B cell (primary cell): ENCODE measurements at places on chromosomes 11 and 22. TPM values are rescaled to one million over a fixed set of nuclear protein-coding genes. Genes with fewer than 3 reads are reported as not detected.

DNA sequence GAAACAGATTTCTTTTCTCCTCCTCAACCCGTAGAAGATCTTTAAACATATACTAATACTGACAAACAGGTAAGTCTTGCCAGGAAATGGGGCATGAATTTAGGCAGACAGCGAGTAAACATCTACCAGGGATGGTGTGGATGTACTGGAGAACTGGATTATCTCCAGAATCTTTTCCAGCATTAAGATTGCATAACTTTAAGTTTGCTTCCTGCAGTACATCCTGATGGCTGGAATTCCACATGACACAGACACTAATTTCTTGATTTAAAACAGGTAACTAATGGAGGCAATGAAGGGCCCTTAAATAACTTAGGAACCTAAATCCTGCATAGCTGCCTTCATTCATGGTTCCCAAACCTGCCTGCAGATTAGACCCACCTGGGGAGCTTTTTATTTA, 40.7 kb downstream of the JHY start:
- DNase-seq = no peak

DNA sequence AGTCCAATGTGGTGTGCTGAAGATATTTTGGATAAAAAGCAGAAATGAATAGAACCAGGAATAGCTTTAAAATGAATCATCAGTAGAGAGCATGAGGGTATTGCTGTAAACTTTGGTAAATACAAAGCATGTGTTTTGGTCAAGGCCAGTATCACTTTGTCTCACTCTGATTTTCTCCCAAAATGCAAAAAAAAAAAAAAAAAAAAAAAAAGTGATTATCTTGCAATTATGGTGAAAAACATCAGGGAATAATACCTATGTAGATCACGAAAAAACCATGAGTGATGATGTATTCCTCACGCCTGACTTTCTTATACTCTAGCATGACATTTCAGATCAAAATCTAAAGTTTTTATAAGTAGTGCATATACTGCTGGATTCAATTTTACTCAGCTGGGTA, 897.9 kb upstream of the FAT3 start:
- no peak for DNase-seq

The MRGPRX4 gene
- 0.12 TPM in 1 of 2 replicates, not detected in the other for polyA plus RNA-seq

- DNase-seq = no peak
These were observed 31.1 kb downstream of the UQCR10 start for GRCh38 chr22:29798318-29798717.

- no peak for DNase-seq
These were observed 69.1 kb downstream of the C11orf87 start for GRCh38 chr11:109490953-109491635.

GRCh38 chr11:117316197-117316961, at the start of gene BACE1:
Gene BACE1 (minus strand): TSS chr11:117316256. CDS start chr11:117315795, 461 bp downstream.
- peak; percentile 10 for DNase-seq

GRCh38 chr11:32883421-32883820, 9.2 kb upstream of the QSER1 start:
- no peak for DNase-seq

The FXYD2 gene
- 0.43 and 0.61 TPM in 2 replicates for polyA plus RNA-seq

The C11orf16 gene
- not detected in 2 replicates for polyA plus RNA-seq

DNA sequence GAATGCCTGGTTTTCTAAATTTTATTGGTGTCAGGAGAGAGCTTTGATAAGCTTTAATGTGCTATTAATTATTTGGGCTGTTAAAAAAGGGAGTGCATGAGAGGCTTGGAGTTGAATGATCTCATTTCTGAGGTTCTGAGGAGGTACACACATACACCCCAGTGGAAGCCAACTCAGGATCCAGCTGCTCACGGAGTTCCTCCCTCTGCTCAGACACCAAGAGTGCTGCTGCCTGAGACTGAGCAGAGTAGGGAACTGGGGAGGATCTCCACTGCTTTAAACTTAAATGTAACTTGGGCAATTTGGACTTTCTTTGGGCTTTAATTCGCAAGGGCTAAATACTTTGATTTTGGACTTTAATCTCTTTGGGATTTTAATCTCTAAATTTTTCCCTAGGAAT, 414.4 kb upstream of the CADM1 start:
- no peak for DNase-seq

DNA sequence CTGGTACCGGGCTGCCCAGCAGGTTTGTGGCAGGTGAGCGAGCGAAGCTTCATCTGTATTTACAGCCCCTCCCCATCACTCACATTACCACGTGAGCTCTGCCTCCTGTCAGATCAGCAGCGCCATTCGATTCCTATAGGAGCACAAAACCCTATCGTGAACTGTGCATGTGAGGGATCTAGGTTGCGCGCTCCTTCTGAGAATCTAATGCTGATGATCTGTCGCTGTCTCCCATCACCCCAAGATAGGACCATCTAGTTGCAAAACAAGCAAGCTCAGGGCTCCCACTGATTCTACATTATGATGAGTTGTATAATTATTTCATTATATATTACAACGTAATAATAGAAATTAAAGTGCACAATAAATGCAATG, 15.8 kb upstream of the VSIG10L2 start:
- DNase-seq = no peak

GRCh38 chr11:37605229-37605628, 1007.2 kb upstream of the RAG2 start:
- no peak for DNase-seq

The CHEK1 gene
- polyA plus RNA-seq = 0.81 and 3.3 TPM in 2 replicates

The OR8G1 gene
- polyA plus RNA-seq = not detected in 2 replicates

- DNase-seq = peak; percentile 66
These were observed 81.9 kb downstream of the LRRC32 start for GRCh38 chr11:76588455-76589325.

GRCh38 chr11:7905549-7905948, 25.5 kb downstream of the OR10A6 start:
- DNase-seq = no peak

- DNase-seq = no peak
These were observed 17.4 kb downstream of the SUSD2 start for GRCh38 chr22:24198682-24199052.

The TMEM151A gene
- polyA plus RNA-seq = 1.1 and 1.5 TPM in 2 replicates

The TM7SF2 gene
- 22.8 and 23.9 TPM in 2 replicates for polyA plus RNA-seq

DNA sequence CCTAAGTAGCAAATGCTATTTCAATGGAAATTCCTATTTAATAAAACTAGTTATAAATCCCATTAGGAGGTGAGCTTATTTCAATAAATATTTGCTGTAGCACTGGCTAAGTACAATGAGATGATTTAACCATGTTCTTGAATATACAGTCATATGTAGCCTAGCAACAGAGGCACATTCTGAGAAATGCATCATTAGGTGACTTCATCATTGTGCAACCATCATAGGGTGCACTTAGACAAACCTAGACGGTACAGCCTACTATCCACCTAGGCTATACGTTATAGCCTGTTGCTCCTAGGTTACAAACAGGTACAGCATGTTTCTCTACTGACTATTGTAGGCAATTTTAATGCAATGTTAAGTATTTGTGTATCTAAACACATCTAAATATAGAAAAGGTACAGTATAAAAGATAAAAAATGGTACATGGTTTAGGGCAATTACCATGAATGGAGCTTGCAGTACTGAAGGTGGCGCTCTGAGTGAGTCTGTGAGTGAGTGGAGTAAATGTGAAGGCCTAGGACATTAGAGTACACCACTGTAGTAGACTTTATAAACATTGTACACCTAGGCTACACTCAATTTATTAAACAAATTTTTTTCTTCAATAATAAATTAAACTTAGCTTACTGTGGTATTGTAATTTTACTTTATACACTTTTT, 350.1 kb downstream of the CASP12 start:
- no peak for DNase-seq

The ACR gene
- not detected in 2 replicates for polyA plus RNA-seq

The CRY2 gene
- polyA plus RNA-seq = 20.4 and 22.0 TPM in 2 replicates

The FBLN1 gene
- polyA plus RNA-seq = not detected in 2 replicates

DNA sequence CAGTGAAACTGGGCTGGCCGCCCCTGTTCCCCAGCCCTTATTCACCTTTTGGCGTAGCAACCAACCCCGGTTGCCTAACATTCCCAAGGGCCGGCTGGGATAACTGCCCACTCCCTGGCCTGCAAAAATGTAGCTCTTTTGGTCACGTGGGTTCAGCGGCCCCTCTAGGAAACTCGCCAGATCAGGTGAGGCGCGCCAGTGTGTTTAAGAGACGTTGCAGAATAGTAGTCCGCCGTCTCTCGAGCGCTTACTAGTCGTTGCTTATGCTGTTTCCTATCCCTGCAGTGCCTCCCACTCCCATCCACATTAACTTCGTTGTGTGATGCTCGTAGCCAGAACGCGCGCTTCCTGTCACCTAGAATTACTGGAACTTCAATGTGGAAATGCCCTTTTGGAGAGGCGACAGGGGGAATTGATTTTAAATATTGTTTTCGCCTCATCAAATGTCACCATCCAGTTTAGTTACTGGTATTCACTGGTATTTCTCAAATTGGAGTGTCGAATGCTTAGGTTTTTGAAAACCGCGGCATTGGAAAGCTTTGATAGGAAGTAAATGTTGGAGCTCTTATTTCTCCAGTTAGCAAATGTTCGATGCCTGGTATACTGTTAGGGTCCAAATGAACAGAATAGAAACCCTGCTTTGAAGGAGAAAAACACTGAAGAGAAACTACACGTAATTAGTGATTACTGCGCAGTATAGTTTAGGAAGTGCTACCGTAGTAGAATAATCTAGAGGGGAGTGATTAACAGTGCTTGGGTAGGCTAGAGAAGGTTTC, 823 bp downstream of the CEP57 start:
- DNase-seq = no peak

- DNase-seq = no peak
These were observed 379.1 kb downstream of the MN1 start for GRCh38 chr22:27422442-27422841.

GRCh38 chr22:25137577-25138525, 61.8 kb upstream of the CRYBB3 start:
- DNase-seq = no peak

GRCh38 chr11:7543302-7543701, 29.5 kb downstream of the PPFIBP2 start:
- DNase-seq = no peak

The POU2AF3 gene
- 0.48 and 0.51 TPM in 2 replicates for polyA plus RNA-seq

The TEX12 gene
- polyA plus RNA-seq = 0.10 and 0.36 TPM in 2 replicates

- DNase-seq = no peak
These were observed 27.5 kb upstream of the CABP7 start for GRCh38 chr22:29692327-29692640.

The RAC2 gene
- 621 and 776 TPM in 2 replicates for polyA plus RNA-seq

- no peak for DNase-seq
These were observed 261.9 kb upstream of the PLET1 start for GRCh38 chr11:112522536-112522935.

DNA sequence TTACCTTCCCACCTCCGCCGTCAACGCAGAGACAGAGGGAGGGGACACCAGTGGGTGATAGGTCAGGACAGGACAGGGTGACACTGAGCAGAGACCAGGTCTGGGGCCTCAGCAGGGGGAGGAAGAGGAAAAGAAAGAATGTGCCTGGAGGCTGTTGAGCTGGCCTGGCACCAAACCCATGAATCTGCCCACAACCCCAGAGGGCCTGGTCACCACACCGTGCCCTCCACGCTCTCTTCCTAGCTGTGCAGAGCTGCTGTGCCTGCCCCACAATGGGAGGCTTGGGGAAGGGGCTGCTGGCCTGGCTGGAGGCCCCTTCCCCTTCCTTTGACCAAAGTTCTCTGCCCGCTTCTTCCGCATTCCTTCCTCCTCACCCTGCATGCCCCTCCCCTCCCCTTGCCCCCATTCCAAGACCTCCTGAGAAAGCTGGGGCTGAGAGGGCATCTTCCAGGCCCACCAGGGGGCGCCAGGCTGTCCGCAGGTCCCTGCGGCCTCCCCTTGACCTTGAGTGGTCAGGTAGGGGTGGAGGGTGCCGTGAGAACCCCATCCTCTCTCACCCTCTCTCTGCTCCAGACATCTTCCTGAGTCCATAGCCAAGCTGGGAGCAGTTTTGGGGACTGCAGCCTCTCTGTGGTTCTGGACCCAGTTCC, 11.0 kb upstream of the CACNA1I start:
- DNase-seq = no peak

- DNase-seq = no peak
These were observed 312.9 kb downstream of the CNTN5 start for GRCh38 chr11:99333621-99334020.

- DNase-seq = no peak
These were observed 85.2 kb upstream of the PPARA start for GRCh38 chr22:46064966-46065666.

DNA sequence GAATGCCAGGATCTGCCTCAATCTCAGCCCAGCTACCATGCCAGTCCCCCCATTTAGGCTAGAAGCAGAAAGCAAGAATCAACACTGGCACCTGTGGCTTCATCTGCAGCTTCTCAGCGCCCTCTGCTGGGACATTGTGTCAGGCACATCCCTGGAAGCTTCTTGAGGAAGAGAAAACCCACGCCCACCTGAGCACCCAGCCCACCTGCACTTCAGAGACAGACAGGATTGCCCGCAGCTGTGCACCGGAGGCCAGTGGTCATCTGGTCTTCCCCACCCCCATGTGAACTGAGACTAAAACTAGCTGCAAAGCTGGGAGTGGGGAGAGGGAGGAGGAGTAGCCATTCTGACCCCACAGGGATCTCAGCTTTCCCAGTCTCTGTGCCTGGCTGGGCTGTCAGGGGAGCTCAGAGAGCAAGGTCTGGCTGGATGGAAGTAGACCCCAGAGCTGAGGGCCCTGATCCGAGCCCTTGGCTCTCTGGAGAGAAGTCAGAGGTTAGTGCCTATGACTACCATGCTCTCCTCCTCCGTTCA, 66.8 kb downstream of the FEZ1 start:
- peak; percentile 39 for DNase-seq

- no peak for DNase-seq
These were observed 33.8 kb downstream of the TP53I11 start for GRCh38 chr11:44916801-44917385.

The CTSW gene
- 4.6 and 5.4 TPM in 2 replicates for polyA plus RNA-seq

The LRRC74B gene
- 0.01 TPM in 1 of 2 replicates, not detected in the other for polyA plus RNA-seq

- no peak for DNase-seq
These were observed 231.6 kb upstream of the TBCEL start for GRCh38 chr11:120792306-120792705.

GRCh38 chr22:44181912-44182587, 1.3 kb downstream of the PARVG start:
- DNase-seq = no peak

DNA sequence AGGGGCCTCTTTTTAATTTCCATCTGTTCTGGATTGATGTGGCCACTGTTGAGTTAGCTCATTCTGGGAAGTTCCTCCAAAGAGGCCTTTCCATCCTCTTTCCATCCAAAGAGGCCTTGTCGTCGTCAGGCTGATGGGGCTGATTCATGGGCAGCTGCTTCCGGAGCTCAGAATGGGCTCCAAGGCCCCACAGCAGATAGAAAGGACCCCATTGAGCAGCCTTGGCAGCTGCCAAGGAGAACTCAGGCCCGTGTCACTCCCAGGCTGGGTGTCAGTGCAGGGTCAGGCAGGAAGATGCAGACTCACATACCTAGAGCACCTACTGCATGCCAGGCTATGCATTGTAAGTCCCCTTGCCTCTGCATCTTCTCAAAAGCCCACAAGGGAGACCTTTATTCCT, 524.1 kb downstream of the MIAT start:
- no peak for DNase-seq

The VSTM5 gene
- polyA plus RNA-seq = not detected in 2 replicates

- no peak for DNase-seq
These were observed 204.5 kb downstream of the CSNK2A3 start for GRCh38 chr11:11148596-11148995.

The PTPN5 gene
- not detected in 2 replicates for polyA plus RNA-seq
